ENCODE measurements at places on chromosomes 12 and 14.

DNA sequence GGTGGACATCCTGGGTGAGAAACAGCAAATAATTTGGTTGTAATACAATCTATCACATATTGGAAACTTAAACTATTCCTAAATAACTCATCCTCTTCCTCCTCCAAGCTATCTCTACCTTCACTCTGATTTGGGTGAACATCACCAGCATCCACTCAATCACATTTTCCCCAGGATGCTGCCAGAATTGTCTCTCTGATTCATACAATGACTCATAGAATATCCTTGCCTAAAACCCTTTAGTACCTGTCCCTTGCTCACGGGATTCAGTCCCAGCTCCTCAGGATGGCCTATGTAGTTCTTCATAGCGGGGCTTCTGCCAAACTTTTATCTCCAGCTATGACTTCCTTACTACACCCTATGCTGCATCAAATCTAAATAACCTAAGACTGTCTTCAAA, 146.8 kb downstream of the EMP1 start:
- DNase-seq: no peak
- no peaks in the 10 kb centered on the region for H3K27me3 ChIP-seq
- no peaks in the 10 kb centered on the region for H3K36me3 ChIP-seq
- H3K27ac ChIP-seq: no peak overlapping the region

GRCh38 chr12:103560604-103561101, 26.4 kb upstream of the STAB2 start:
- H3K36me3 ChIP-seq: no peaks in the 10 kb centered on the region
- H3K4me1 ChIP-seq: no peaks in the 10 kb centered on the region
- DNase-seq: no peak
- no peak overlapping the region for H3K4me3 ChIP-seq
- no peaks in the 10 kb centered on the region for H3K27me3 ChIP-seq
- no peak overlapping the region for H3K27ac ChIP-seq

GRCh38 chr14:35390577-35391387, 13.8 kb downstream of the NFKBIA start:
- H3K27ac ChIP-seq: no peak overlapping the region
- no peak overlapping the region for H3K4me3 ChIP-seq
- H3K4me1 ChIP-seq: peaks cover 9% of the 10 kb centered on the region
- H3K27me3 ChIP-seq: no peaks in the 10 kb centered on the region

GRCh38 chr12:31431721-31432240, 105.8 kb upstream of the SINHCAF start:
- DNase-seq: no peak
- H3K4me3 ChIP-seq: no peak overlapping the region
- no peak overlapping the region for H3K27ac ChIP-seq
- H3K27me3 ChIP-seq: no peaks in the 10 kb centered on the region
- no peaks in the 10 kb centered on the region for H3K4me1 ChIP-seq

- no peak overlapping the region for H3K4me3 ChIP-seq
- no peaks in the 10 kb centered on the region for H3K4me1 ChIP-seq
- H3K27me3 ChIP-seq: no peaks in the 10 kb centered on the region
Measured at GRCh38 chr12:25896981-25897380, 61.5 kb upstream of the RASSF8 start.
